ENCODE measurements at places on chromosomes 7 and 10. TPM values are rescaled to one million over a fixed set of nuclear protein-coding genes. Genes with fewer than 3 reads are reported as not detected.

Gene ATG9B
- total RNA-seq, result not detected

Gene RAMP3
- 14.0 TPM for total RNA-seq

Gene TSPAN33
- total RNA-seq, result 12.5 TPM

Gene CPA2
- 4,161 TPM for total RNA-seq

Gene LRMDA
- total RNA-seq, result 25.4 TPM

Gene LRIT1
- not detected for total RNA-seq

Gene UBN2
- 15.5 TPM for total RNA-seq

Gene HOXA4
- 1.6 TPM for total RNA-seq

Gene SPDYE9
- total RNA-seq, result not detected

Gene ARHGAP22
- total RNA-seq, result 1.6 TPM

Gene RPEL1
- not detected for total RNA-seq
